ENCODE measurements at places on chromosomes 2 and 18. TPM values are rescaled to one million over a fixed set of nuclear protein-coding genes. Genes with fewer than 3 reads are reported as not detected.
A peak's percentile ranks its signal among the peaks of the same experiment; 100 is the strongest.

GRCh38 chr2:47016172-47016913, 100.7 kb upstream of the MCFD2 start:
- DNase-seq, result peak; percentile 98

The GPR45 gene
- total RNA-seq, result not detected

DNA sequence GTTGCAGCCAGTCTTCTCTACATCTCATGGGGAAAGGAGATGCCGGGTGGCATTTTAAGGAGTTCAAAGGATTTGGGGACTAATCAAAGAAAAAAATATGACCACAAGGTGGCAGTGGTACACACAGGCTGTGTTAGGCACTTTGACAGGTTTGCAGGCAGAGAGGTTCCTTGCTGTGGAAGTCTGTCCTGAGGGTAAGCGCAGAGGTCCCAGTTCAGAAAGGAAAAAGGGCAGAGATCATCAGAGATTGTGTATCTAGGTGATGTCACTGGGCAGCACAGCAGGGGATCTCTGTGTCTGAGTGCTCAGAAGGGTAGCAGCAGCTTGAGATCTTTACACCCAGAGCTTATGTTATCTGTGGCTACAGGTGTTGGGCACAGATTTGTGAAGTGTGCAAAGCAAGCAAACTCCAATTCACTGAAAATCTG, 231.4 kb downstream of the LRRTM1 start:
- DNase-seq, result peak; percentile 38

DNA sequence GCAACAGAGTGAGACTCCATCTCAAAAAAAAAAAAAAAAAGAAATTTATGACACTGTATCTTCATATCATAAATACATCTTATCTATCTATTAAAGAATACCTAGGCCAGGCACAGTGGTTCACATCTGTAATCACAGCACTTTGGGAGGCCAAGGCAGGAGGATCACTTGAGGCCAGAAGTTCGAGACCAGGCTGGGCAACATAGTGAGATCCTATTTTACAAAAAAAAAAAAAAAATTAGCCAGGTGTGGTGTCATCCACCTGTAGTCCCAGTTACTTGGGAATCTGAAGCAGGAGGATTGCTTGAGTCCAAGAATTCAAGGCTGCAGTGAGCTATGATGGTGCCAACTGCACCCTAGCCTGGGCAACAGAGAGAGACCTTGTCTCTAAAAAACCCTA, 95.0 kb downstream of the HNRNPLL start:
- DNase-seq, result no peak

The HNRNPA3 gene
- 38.1 TPM for total RNA-seq

- DNase-seq, result no peak
Measured at GRCh38 chr2:241482126-241482955, 26.0 kb downstream of the STK25 start.

- no peak for DNase-seq
Measured at GRCh38 chr18:33184958-33185357, 255.6 kb downstream of the CCDC178 start.

GRCh38 chr2:119264781-119265692, 41.4 kb downstream of the STEAP3 start:
- DNase-seq, result peak; percentile 79

GRCh38 chr2:142722086-142722485, 155.4 kb upstream of the KYNU start:
- DNase-seq, result no peak

The BUB1 gene
- 89.2 TPM for total RNA-seq

GRCh38 chr2:38793511-38793910, 15.5 kb downstream of the GEMIN6 start:
- no peak for DNase-seq

The TUBA3E gene
- 11.1 TPM for total RNA-seq

The LONRF2 gene
- 0.47 TPM for total RNA-seq

- no peak for DNase-seq
Measured at GRCh38 chr2:180222644-180223043, 215.5 kb upstream of the CWC22 start.

GRCh38 chr18:67574749-67575148, 58.2 kb upstream of the DSEL start:
- DNase-seq, result no peak

GRCh38 chr2:47457268-47457667, 54.3 kb downstream of the MSH2 start:
- no peak for DNase-seq

The LYG2 gene
- total RNA-seq, result 0.61 TPM

- DNase-seq, result no peak
Measured at GRCh38 chr2:200063155-200063554, 107.8 kb downstream of the MAIP1 start.

DNA sequence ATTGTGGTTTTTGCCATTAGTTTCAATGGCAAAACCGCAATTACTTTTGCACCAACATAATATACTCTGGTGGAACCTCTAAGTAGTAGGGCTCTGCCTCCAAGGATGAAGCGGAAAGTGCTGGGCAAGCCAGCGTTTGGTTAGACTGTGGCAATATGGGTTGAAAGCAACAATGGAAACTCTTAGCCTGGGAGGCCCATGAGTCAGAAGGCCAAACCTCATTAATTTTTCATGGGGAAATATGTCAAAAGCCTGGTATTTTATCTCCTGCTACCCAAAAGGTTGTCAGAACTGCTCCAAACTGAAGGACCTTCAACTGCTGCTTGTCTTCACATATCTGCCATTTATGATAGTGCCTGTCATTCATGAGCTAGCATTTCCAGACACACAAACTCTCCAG, 179.1 kb upstream of the CYP26B1 start:
- no peak for DNase-seq

- DNase-seq, result no peak
Measured at GRCh38 chr18:56873441-56874140, 222.4 kb downstream of the WDR7 start.

DNA sequence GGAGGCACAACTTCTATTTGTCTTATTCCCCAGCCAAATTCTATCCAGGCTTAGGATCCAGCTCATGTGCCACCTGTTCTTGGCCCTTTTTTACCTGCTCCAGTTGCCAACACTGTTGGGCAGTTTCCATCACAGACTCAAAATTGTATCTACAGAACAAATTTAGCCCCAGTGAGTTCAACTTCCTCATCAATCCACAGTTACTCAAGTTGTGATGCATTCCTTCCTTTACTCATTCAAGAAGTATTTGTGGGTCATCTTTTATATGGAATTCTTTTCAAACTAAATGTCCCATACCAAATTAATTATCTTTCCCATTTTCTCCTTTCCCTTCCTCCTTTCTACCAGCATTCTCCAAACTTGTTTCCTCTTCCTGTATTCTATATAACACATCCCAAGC, 12.7 kb upstream of the DDX18 start:
- no peak for DNase-seq

DNA sequence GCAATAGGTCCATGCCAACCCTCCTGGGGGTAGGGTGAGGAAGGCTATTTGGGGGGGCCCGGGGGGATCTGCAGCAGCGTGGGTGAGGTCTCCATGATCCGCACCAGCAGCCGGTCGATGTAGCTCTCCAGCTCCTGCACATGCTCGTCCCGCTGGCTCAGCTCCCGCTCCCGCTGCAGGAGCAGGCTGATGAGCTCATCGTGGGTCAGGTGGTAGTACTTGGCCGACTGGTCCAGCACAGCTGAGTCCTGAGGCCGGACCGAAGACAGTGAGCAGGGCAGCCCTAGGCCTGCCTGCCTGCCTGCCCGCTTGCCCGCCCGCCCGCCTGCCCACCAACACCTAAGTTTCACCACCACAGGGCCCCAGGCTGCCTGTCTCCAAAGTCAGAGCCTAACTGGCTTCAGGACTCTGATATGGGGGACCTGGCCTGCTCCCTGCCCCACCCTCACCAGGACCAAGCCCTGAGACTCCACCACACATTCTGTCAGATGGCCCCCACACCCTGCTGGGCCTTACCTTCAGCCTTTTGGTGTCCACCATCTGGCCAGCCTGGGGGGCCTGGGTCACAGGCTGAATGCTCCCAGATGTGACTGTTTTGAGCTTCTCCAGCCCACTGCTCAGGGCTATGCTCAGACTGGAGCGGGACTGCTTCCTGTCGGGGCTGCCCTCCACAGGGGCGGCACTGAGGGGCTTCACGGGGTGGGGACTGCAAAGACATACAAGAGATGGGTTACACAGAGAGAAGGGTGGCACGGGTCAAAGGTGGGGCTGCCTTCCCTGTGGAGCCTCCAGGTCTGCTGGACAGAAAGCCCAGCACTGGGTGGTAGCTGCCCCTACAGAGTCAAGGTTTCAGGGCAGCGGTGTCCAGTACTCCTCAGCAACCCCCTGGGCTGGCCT, 4.2 kb upstream of the SFXN5 start:
- no peak for DNase-seq

DNA sequence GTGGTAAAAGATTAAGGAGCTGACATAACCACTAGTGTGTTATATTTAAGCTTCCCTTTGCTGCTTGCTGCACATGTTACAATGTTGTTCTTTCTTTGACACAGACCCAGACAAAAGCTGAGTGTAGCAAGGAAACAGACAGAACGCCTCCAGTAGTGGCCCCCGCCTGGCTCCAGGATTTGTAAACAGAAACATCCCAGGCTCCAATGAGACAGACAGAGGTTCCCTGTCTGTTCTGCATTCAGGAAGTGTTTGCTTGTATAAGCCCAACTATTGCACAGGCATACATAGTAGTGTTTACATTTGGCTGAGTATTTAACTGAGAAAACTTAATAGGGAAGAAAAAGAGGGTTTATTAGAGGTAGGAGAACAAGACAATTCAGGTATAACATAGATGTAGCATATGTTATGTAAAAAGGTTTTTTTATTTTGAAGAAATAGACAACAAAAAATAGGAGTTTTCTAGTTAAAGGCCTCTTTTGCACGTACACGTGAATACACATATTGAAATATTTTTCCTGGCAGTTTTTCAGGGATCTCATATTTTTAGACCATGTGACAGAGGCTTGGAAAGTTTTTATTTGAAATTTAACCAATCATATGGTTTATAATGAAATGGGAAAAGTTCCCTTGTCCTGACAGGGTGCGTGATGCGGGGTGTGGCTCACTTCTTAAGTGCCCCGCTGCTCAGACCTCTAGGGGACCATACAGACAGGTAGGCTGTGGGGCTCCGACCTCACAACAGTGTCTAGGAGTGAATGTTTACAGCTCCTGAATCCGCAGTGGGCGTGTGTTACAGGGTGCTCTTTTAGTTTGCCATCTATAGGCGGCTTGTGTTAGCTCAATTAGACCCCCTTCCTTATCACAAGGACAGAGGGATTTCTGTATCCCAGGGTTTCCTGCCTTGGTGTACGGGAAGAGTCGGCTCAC, 118.4 kb downstream of the BMPR2 start:
- DNase-seq, result peak; percentile 12

DNA sequence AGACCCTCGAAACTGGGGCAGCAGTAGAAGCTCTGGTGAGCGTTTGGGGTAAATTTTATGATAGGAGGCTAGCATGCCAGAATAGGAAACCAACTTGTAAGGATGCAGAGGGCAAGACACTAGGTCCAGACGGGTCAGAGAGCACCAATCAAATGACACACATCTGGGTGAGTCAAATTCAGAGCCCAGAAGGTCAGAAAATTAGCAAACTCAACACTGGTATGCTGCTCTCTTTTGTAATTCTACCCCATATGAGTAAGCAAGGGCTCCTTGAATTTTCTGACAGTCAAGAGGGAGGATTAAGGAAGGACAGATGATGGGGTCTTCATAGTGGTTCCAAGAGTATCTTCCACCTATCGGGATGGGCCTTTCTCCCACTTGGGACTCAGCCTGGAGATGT, 209.8 kb downstream of the BCL2 start:
- no peak for DNase-seq

DNA sequence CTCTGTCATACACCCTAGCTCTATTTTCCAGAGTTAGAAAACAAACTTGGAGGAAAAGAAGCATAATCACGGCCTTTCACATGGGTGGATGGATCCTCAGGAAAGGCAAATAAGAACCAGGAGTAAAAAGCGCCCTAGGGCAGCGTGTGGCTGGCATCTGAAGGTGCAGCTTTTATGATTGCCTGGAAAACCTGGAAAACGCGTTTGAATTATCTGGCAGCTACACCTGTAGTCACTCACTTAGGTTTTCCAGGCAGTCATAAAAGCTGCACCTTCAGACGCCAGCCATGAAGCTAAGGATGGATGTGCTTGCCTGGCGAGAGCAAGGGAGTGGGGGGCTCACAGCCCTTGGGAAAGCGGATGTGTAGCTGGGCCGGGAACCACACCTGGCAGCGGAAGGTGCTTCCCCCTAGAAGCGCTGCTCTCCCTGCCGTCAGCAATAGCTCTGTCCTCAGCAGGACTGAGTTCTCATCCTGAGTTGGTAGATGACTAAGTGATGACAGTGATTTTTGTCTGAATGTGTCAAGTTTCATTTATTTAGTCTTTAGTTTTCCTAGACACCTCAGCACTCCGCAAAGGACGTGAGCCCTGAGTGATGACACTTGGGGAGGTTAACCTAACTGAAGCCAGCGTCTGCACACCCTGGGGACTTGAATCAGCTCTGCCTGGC, 82.0 kb downstream of the DCDC2C start:
- peak; percentile 92 for DNase-seq

- no peak for DNase-seq
Measured at GRCh38 chr18:57698571-57699276, 77.1 kb upstream of the NARS1 start.
